ENCODE measurements at places on chromosomes 12 and 14.
A peak's percentile ranks its signal among the peaks of the same experiment; 100 is the strongest.

DNA sequence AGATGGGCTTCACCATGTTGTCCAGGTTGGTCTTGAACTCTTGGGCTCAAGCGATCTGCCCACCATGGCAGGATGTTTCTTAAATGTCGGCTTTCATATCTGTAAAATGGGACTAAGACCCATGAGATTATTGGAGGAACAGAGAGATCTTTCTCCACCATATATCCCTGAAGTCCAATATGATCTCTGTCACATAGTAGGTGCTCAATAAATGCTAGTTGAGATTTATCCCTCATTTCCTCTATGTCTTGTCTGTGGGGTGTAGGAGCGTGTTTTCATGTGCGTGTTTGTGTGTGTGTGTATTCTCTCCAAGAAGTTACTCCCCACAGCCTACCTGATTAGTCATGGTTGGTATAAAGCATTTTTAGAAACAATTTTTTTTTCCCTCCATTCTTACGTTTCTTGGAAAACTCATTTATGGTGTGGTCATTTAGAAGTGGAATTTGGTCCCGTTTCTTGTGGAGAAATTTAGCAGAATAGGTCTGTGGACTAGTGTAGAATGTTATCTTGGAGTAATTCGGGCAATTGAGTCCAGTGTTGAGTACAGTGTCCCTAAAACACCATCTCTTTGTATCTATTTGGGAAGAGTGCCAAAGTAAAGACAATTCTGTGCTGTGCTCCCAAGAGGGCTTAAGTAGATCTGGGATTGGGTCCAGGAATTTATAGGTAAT, 4.3 kb downstream of the STRAP start:
- no peak for DNase-seq

GRCh38 chr12:100293017-100293416, 26.0 kb downstream of the SCYL2 start:
- no peak for DNase-seq

DNA sequence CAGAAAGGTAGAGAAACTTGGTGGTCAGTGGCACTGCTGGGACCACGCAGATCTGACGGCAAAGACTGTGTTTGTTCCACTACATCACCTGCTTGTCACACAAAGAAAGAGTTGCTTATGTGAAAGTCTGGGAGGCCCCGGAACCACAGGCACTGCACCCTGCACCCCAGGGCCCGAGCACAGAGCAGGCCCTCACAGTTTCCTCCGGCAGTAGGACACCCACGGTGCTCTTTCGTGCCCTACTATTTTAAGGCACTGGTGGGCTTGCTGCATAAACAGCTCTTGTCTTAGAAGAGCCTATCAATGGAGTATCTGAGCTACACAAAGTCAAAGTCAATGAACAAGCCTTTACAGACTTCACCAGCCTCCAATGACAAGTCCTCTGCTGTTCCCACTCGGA, 8.0 kb downstream of the LGMN start:
- DNase-seq: no peak

- no peak for DNase-seq
These were observed 33.7 kb downstream of the LIMA1 start for GRCh38 chr12:50249464-50250182.

DNA sequence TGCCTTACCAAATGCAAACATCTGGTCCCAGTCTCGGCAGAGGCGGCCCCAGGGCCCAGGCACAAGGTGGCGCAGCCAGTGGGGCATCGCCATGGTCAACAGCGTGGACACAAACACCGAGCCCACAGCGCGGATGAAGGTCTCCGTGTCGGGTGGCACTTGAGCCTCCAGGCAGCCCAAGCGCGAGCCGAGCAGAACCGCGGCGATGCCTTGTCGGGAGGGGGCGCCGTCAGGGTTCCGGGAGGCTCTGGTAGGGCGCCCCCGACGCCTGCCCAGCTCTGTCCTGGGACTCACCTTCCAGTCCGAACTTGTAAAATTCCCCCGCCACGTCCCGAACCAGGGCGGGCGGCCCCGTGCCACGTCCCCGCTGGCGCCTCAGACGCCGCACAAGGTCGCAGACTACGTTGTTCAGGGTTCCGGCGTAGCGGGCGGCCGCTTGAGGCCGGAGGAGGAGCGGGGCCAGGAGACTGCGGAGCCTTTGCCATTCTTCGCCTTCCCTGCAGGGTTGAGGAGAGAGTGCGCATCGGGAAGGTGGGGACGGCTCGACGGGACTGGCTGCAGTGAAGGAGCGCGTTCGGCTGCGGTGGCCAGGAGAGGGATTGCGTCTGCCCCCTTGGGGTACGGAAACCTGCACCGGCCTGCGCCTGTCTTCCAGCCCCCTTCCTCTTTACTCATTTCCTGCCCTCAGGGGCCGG, 1.7 kb downstream of the CYP27B1 start:
- DNase-seq: no peak

DNA sequence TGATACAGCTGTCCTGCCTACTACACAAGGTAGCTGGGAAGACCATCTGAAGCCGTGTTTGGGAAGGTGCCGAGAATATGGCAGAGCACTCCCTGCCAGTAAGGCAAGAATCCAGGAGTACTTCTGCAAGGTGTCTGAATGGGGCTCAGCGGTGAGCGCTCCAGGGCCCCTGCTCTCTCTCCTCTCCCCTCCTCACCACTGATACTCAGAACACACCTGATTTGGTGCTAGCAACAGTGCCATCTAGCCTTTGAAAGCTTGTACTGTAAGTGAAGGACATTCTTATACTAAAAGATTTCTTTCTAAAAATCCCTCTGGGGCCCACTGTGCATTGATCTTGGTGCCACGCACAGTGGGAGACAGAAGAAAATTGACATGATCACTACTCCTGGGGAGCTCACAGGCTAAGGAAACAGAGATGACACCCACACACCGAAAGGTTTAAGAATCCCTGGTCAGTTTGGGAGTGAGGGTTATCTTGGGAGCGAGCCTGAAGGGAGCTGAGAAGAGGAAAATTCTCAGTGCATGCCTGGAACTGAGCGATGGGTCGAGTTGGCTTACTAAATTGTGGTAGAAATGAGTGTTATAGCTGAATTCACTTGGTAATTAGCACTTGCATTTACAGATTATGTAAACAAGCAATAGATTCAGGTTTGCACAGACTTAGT, 216.9 kb downstream of the NTF3 start:
- peak; percentile 66 for DNase-seq

GRCh38 chr14:71113376-71113775, 206.1 kb downstream of the PCNX1 start:
- no peak for DNase-seq

DNA sequence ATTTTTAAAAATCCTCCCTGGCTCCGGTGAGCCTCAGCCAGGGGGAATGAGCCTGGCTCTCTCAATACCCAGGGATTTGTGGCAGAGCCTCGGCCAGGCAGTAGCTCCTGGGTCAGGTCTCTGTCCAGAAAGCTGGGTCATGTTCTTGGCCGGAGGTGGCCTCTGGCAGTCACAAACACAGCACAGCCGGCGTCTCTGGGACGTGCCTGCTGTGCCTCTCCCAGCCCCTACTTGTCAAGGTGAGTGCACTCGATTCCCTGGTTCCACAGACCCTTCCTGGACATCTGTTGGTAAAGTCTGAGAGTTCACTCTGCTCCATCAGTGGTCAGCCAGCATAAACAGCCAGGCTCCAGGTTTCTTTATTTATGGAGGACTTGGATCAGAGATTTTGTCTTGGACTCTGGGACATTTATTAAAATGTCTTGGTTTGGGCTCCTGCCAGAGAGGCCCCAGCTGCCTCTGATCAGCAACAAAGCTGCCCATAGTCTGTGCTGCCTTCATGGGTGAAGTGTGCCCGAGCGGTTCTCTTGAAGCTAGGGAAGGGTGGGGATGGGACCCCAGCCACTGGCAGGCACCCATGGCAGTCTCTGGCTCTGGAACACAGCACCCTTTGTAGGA, 56.7 kb downstream of the DGLUCY start:
- DNase-seq: no peak

DNA sequence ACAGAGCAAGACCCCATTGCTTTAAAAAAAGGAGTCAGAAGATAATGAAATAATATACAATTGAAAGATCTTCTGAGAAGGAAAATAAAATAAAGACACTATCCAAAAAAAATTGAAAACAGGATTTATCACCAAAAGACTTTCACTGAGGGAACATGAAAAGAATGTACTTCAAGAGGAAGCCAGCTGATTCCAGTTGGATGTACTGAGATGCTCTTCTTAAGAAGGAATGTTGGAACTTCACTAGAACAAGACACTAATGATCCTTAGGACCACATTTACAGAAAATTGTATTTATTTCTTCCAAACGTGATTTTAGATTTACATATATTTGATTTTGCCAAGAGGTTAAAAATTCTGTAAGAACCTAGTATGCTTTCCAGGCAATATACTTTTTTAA, 65.6 kb upstream of the CNOT2 start:
- DNase-seq: no peak

DNA sequence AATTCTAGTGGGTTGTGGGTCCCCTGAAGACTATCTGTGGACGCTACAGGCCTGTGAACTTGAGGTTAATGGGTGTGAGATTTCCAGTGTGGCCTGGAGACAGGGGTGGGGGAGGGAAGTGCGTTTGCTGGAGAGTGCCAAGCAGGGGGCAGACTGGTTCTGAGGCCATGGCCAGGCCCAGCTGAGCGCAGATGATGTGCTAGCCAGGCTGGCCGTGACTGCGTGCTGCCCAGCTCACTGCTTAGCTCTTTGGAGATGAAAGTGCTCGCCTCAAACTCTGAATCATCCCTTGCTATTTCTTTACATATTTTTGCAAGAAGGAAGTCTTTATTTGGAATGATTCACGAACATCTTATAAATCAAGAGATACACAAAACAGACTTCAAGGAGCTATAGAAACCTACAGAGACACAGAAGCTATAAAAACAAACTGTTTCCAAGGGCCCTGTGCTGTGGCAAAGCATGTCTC, 75.2 kb upstream of the PLEKHG3 start:
- DNase-seq: no peak

DNA sequence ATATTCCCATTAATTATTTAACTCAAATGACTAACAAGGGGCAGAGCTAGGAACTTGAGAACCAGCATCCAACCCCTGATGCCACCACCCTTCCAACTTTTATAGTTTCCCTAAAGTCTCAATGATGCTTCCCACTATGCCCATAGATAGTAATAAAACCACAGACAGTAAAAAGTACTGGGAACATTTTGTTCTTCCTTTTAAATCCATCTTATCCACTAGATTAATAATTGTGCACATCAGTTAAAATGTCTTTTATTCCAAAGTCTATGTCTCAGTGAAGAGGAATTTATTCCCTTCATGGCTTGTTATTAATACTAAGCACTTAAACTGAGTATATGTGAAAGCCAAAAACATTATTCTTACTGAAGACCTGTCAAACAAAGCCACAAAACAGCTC, 45.8 kb downstream of the SINHCAF start:
- DNase-seq: no peak

GRCh38 chr14:99210333-99210732, 61.7 kb downstream of the BCL11B start:
- no peak for DNase-seq
